Stimulated activated CD8-positive, alpha-beta memory T cell treated with anti-CD3 and anti-CD28 coated beads, Interleukin-15, amount 100 ng/mL, for 4 hours (primary cell): ENCODE measurements at places on chromosomes 1 and 21.

DNA sequence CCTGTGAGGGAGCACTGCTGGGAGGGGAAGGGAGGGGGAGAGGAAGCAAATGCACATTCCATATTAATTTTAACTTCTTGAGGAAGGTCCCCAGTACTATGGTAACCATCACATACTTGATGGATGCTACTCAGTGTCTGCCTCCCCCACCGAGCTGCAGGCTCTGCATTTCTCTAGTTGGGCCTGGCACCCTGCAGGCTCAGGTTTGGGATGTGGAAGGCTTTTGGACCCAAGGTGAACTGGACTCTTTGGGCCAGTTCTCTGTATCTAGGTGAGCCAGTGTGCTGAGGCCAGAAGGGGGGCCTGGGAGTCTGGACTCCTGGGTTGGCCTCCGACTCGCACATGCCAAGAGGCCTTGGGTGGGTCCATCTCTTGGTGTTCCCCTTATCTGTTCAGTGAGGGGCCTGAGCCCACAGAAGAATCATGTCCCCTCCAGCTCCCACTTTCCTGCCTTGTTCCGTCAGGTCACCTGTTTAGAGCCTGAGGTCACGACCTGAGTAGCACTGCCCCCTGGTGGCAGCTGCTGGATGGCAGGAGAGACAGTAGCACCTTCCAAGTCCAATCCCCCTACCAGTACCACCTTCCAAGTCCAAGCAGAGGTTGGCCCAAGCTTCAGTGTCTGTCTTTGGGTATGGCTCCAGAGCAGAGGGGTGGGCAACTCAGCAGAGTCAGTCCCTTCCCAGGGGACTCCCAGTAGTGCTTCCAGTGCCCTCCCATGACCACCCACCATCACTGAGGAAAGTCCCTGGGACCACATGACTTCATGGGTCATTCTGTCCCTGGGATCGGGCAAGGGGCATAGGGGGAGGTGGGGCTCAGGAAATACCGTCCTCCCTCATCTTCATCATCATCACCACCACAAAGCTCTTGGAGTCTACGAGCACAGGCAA lies 241.8 kb downstream of the TRABD2B start:
- no peak for DNase-seq

- no peak for DNase-seq
Observed at GRCh38 chr21:42349420-42350317, 1.1 kb downstream of the TFF2 start.

- DNase-seq = no peak
Observed at GRCh38 chr1:150552128-150552910, 3.1 kb downstream of the ADAMTSL4 start.

DNA sequence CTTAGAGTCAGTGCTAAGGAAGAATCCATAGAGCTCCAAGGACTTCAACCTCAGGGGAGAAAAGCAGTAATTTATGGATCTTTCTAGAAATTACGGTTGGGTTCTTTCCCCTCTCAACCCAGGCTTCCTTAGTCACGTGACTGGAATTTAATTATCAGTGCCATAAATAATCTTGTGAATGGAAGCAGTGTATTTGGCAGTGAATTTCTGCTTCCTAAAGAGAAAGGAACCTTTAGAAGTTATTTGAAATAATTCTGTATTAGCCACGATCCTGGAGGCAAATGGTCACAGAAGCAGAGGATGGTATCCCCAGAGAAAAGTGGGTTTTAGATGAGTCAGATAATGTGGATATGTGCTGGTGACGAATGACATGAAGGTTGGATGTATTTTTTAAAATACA lies 89.6 kb downstream of the NFIA start:
- no peak for DNase-seq

DNA sequence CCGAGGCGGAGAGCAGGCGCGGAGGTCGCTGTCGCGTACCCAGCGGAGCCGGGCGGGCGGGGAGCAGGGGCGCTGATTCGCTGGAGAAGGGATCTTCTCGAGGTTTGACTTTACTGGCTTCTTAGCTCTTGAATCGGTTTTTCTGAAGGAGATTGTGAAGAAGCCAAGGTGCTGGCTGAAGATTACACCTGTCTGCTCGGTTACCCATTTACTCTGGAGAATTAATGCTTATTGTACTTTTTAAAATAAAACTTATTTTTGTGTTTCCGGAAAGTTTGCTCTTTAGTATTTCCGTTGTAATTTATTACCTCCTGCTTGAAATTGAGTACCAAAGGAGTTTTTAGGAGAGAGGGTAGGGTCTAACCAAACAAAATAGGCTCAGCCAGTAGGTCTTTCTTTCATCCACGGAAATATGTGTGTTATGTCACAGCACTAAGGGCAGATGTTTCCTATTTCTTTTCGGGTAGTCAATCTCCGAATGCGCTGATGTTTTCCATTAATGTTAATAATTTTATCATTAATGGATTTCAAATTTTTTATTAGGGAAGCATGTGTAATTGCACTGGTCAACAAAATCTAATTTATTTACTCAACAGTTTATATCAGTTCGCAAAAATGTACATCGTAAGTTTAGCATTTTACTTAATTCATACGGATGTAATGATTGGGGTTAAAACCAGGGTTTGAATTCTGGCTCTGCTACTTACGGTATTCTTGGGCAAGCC lies 510 bp upstream of the GNG5 start:
- no peak for DNase-seq

GRCh38 chr1:224198572-224198971 lies 15.5 kb downstream of the DEGS1 start:
- DNase-seq = no peak

GRCh38 chr1:86000601-86001000 lies 156.0 kb downstream of the COL24A1 start:
- DNase-seq = no peak

DNA sequence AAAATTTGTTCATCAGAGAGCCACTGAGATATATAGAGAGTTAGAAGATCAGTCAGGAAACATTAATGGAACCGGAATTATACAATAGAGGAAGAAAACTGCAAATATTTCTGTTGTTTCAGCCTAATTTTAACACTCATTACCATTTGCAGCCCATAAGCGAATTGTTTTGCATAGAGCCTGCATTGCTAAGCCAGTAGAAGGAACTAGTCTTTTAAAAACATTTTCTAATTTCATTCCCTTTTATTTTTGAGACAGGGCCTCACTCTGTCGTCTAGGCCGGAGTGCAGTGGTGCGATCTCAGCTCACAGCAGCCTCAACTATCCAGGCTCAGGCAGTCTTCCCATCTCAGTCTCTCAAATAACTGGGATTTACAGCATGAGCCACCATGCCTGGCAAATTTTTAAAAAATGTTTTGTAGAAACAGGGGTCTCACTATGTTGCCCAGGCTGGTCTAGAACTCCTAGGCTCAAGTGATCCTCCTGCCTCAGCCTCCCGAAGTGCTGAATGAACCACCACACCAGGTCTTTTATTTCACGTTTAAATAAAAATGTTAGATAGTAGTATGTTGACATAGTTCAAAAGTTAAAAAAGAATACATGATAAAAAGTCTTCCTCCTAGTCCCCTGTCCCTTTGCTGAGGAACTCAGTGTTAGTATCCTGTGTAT lies 25.3 kb downstream of the MPZL1 start:
- no peak for DNase-seq
